ENCODE measurements at places on chromosomes 1 and 21.

- no peak for DNase-seq
These were observed 15.3 kb downstream of the CRYBG2 start for GRCh38 chr1:26338670-26339069.

GRCh38 chr1:68081775-68082283, 31.4 kb upstream of the DIRAS3 start:
- DNase-seq: no peak

GRCh38 chr1:81605023-81605422, 195.7 kb upstream of the ADGRL2 start:
- DNase-seq: no peak

GRCh38 chr1:221439747-221440501, 302.0 kb downstream of the DUSP10 start:
- DNase-seq: no peak

All from occipital lobe (tissue), 3 donors.